ENCODE measurements at places on chromosomes 6 and 20.

- DNase-seq, result no peak
These were observed 34.0 kb upstream of the NUP153 start for GRCh38 chr6:17740559-17741220.

DNA sequence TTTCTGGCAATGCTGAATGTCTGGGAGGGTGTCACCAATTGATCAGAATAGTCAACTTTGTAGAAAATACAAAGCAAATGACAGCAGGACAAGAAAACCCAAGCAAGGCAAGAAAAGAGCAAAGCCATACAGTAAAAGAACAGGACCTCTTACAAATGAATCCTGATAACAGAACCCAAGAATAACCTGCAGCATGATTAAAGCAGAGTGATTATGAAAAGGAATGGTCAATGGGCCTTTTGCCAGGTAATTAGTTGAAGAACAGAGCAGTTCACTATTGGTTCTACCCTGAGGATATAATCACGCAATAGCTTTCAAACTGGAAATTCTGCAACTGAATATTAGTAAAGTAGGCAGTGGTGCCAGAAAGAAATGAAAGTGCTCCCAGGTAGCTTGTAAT is 319.8 kb downstream of the FRK start:
- no peak for DNase-seq

DNA sequence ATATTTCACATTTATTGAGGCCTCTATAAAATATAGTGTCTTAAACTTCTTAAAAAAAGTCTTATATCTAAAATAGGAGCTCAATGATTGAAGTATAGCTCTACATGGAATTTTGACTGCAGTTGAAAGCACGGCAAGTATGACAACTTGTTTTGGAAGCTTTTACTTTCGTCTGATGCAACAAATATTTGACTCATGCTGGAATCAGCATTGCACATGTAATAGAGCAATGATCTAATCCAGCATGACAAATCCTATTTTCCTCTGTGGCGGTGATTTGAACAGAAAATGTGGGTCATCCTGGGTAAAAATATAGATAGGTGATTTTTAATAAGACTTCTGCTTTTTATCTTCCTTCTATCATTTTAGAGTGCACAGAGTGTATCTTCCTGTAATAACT is 111.6 kb downstream of the TINAG start:
- peak; percentile 17 for DNase-seq

GRCh38 chr6:111980971-111981840 is 72.7 kb upstream of the CCN6 start:
- no peak for DNase-seq

- DNase-seq, result no peak
These were observed 69.6 kb upstream of the SMIM28 start for GRCh38 chr6:138307816-138308730.

DNA sequence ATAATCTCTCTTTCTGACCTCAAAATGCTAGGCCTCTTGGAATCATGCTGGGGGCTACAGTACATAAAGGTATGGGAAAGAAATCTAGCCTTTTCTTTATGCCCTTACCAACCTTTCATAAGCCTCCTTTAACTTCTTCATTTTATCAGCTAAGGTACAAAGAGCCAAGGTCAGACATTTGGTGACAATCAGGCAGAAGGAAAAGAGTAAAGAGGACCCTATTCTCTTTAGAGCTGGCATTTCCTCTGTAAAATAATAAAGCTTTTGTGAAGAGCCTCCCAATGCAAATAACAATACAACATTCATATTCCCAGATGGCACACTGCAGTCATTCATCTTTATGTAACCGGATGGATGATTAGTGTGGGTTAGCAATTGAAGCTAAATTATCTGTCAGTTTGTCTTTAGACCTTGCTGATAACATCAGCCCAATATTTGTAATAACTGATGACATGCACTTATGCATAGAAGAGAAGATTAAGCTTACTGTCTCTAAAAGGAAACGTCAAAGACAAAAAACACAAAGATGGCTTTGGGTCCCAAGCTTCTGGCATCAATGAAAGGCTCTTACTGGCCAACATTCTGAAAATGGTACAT is 163.1 kb downstream of the IBTK start:
- DNase-seq, result no peak
